T-cell (primary cell): ENCODE measurements at places on chromosomes 3 and 15.

- no peak for DNase-seq
Measured at GRCh38 chr3:77526573-77527113, 486.7 kb downstream of the ROBO2 start.

DNA sequence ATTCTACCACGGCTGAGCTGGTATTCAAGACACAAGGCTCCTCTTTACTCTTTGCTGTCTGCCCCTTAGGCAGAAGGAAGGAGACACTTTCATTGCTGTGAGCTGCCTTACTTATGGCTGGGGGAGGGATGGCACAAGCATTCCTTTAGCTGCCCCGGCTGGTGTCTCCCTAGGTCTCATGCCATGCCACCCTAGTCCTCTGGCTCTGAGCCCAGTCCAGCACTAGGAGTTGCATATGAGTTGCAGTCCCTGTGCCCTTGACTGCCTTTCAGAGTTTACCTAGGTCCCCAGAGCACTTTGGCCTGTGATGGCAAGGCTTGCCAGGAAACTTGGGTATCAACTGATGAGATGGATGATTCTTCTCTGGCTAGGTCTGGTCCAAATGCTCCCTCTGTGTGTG lies 296.4 kb downstream of the RBMS3 start:
- no peak for DNase-seq

DNA sequence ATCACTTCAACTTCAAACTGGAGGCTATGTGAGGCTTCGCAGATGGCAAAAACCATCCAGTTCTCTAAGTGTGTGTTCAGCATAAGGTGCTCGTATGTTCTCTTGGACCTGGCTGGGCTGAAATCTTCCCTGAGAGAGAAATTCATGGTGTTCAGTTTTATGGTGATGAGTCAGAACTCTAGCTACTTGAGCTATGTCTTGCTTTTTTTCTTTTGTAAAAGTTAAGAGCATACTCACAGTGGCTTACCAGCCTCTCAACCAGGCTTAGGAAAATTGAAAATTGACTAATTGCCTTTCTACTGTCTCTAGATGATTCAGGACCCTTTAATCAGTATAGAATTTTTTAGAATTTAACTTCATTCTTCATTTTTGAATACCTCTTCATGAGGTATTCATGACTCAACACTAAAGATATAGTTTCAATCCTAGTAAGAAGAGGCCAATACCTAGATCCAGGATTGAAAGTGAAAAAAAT lies 617.5 kb downstream of the TBL1XR1 start:
- DNase-seq, result no peak

DNA sequence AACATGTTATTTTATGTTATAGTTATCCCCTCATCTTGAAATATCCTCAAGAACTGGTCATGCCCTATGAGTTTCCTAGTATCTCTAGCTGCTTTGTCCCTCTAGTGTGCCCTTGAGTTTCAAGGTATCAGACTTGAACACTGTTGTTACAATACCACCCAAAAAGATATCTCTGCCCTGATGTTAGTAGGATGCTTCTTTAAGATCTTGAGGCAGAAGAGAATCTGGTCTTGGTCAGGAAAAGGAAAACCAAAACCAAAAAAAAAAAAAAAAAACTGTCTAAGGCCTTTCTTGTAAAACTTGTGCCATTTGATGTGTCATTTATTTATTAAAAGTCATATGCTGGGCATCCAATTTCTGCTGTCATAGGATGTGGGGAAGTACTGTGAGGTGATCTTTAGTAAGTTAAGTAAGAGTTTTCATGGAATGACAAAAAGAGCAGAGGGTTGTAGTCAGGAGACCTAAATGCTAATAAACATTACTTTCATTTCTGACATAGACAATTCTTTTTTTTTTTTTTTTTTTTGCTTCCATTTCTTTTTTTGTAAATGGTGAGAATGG lies 229.7 kb downstream of the NECTIN3 start:
- DNase-seq, result no peak

GRCh38 chr15:60722328-60723112 lies 243.6 kb upstream of the ICE2 start:
- DNase-seq, result no peak

DNA sequence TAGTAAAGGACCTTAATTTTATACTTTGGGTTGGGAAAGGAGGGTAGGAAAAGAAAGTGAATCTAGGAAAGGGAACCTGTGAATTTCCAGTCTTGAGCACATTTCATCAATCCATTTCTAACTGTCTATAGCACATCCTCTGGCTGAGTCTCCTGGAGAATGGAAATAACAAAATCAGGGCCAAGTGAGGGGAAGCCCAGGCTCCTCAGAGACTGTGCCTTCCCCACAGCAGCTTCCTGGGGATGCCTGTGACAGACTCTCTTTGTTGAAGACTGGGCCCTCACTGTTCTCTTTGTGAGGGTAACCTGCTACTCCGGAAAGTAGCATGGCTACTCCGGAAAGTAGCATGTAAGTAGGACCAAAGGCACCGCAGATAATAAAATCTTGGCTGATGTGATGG lies 22.6 kb upstream of the CSPG5 start:
- DNase-seq, result no peak

DNA sequence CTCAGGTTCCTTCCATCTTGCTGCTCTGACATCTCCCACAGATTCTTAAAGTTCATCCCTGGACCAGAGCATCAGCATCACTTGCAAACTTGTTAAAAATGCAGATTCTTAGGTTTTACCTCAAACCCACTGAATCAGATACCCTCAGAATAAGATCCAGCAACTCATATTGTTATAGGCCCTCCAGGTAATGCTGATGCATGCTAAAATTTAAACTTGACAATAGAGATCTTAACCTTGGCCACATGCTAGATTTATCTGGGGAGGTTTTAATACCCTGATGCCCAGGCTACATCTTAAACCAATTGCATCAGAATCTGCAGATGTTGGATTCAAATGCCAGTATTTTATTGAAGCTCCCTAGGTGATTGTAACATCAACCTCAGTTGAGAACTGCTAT lies 256.9 kb downstream of the RYR3 start:
- no peak for DNase-seq

DNA sequence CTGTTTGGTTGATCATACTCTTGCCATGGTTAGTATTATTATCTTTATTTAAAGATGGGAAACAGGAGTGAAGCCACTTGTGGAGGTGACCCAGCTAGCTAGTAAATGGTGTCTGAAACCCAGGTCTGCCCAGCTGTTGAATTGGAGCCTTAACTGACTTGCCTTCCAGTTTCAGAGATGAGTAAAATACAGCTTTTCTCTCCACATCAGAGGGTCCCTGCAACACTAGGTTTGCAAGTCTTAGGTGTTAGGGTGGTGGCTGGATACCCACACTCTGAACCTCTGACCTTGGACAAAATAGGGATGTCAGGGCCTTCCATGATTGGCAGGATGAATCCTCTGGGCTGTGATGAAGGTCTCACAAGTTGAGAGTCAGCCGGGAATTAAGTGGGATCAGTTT lies 4.1 kb downstream of the FLNB start:
- no peak for DNase-seq

- DNase-seq, result no peak
Measured at GRCh38 chr3:78848392-78849288, 919.2 kb downstream of the ROBO1 start.

GRCh38 chr3:125556314-125556713 lies 36.3 kb upstream of the SNX4 start:
- DNase-seq, result no peak

DNA sequence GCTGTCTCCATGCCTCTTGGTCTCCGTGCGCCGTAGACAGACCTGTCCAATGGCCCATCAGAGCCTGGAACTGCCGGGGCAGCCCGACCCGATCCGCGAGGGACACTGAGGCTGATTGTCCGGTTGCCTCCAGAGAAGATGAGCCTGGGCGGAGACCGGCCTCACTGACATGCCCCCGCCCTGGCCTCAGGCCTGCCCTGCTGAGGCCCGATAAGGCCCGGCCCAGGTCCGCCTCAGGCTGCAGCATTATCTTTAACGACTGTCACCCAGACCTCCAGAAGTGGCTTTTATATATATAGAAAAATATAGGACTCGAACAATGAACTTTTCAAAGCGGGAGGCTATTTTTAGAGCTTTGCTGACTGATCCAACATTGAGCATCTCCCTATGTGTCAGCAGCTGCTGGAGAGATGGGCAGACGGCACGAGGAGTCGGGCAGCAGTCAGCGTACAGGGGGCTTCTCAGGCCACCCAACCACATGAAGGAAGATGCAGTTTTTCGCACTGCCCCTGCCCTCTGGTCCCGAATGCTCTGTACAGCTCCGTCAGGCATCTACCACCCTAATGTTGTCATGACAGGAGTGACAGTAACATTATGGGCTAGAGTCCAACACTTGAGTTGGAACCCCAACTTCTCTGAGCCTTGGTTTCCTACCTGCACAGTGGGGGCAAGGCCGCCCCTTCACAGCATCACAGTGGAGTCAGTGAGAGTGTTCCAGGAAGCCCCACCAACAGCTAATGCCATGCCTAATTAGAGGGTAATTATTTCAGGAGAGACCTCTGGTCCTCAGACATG lies 112.0 kb upstream of the RPL32 start:
- no peak for DNase-seq

- no peak for DNase-seq
Measured at GRCh38 chr3:62622553-62623174, 249.3 kb upstream of the FEZF2 start.

DNA sequence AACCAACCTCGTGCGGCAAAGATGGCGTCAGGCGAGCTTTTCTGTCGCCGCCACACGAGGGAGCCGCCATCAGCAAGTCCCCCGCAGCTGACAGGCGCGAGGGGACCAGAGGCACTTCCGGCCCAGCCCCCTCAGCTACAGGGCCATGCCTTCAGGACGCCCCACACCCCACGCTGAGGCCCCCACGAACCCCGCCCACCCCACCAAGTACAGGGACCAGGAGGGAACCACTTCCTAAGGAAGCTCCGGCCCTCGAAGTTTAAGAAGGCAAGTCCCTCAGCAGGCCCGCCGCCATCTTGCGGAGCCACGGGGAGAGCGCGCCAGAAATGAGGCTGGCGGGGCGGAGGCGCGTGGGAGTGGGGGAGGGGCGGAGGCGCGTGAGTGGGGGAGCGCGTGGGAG lies 790 bp downstream of the DAZL start:
- no peak for DNase-seq

DNA sequence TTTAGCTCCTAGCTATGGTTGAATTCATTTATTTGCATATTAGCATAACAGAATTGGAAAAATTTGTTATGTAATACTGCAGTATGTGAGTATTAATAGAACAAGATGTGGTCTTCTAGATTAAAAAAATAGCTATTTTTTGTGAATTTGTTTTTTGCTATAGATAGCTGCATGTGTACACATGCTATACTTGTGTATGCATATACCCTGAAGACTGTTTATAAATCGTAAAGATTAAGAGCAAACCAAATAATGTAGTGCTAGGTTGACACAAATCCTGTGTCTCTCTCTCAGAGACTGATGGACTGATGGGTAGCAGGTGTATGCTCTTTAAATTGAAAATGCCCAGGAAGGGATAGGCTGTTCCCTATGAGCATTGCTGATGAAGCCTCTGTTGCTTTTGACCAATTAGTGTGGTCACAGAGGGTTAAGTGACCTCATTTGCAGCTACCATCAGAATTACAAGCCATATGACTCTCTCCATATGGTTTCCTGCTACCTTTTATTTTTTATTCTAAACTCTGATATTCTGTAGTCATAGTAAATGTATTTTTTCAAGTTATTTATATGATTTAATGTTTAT lies 9.0 kb downstream of the PLCL2 start:
- no peak for DNase-seq

GRCh38 chr3:156665291-156665690 lies 9.1 kb upstream of the TIPARP start:
- DNase-seq, result no peak
